ENCODE measurements at places on chromosomes 12 and 14. TPM values are rescaled to one million over a fixed set of nuclear protein-coding genes. Genes with fewer than 3 reads are reported as not detected.

SLCO1B3 gene
- total RNA-seq = 73.3 TPM

NRL gene
- total RNA-seq = 3.5 TPM

GRCh38 chr12:114665411-114666260 is 18.3 kb downstream of the TBX3 start:
- no peak for DNase-seq

GRCh38 chr14:106556665-106557289 is 1030.4 kb downstream of the TMEM121 start:
- DNase-seq = peak; percentile 54

DNA sequence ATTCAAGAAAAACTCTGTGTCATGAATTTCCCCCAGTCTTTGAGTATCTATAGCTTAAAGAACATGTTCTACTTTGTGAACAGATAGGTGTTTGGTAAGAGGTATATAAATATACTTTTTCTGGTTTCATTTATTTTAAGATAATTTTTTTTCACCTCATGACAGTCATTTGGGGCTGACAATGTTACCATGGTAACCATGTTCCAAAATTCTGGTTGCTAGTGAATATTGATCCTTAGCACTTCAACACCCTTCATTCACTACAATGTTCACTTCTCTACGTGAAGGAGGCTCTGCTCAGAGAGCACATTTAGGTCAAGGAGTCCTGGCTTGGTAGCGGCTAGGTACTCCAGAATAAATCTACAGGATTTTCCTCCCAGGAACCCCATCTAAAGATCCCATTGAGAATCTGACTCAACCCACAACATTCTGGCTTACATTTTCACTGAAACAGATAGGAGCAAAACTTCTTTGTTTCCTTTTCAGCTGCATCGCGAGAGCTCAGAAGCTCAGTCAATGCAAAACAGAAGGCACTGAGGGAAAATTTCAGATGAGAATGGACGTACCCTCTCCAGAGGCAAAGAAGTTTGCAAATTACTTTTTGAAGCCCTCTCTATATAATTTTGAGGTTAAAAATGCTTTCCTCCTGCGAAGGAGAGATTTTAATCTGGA is 93.6 kb downstream of the ARF6 start:
- DNase-seq = no peak

Data from left lobe of liver (tissue), 2 donors.